NCI-H187 treated with DMSO at 0.1 percent for 48 hours (cell line): ENCODE measurements at places on chromosomes 5 and 9.

GRCh38 chr5:54214722-54215121 lies 95.7 kb downstream of the ARL15 start:
- DNase-seq = no peak

- DNase-seq = no peak
Measured at GRCh38 chr9:131885144-131885609, 145.3 kb upstream of the RAPGEF1 start.

- no peak for DNase-seq
Measured at GRCh38 chr5:78600687-78601414, 47.7 kb downstream of the LHFPL2 start.

- no peak for DNase-seq
Measured at GRCh38 chr5:122252319-122252718, 59.7 kb upstream of the SNCAIP start.

DNA sequence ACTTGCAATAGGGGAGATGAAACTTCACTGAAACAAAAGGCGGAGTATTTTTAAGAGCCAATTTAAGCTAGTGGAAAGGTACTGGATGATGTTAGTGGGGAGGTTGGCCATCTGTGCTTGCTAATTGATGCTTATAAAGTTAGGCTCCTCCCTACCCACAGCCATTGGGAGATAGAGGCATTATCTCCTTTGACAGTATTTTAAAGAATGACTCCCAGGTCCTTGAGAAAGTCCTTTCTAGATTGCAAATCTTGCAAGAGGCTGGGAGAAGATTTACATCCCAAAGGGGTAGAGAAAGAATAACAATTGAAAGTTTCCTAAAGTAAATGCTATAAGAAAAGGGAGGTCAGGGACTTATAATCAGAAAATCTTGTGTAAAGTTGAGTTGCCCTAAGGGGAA lies 282.6 kb downstream of the BRINP1 start:
- DNase-seq = no peak

GRCh38 chr5:2656206-2656605 lies 95.3 kb downstream of the IRX2 start:
- no peak for DNase-seq

DNA sequence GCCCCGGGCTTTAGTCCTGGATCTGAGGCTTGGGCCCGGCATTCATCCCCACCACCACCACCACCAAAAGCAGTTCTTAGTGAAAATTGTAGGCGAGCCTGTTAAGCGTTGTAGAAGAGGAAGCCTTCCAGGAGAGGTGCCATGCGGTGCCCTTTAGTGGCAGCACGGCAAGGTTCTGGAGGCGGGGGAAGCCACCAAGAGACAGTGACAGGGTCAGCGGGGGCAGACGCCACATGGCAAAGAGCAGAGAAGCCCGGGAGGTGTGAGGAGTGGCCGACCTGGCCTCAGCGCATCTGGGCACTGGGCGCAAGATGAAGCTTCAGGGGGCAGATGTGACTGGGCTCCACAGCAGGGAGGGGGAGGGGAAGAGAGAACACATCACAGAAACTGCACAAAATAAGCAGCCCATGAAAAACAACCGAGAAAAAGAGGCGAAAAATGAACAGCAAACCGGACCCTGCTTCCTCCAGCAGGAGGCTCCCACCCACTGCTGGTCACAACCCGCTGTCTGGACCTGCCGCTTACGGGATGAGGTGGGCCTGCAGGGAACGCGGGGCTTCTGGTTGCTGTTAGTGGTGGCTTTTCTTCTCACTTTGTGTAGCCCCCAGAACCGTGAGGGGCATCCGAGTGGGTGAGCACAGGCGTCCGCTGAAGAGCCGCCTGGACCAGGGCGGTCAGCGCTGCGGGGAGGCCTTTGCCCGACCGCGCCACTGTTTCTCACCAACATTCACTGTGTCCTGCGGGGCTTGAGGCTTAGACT lies 4.3 kb downstream of the LRRC14B start:
- no peak for DNase-seq

- DNase-seq = no peak
Measured at GRCh38 chr5:91651704-91652103, 268.6 kb upstream of the ARRDC3 start.

DNA sequence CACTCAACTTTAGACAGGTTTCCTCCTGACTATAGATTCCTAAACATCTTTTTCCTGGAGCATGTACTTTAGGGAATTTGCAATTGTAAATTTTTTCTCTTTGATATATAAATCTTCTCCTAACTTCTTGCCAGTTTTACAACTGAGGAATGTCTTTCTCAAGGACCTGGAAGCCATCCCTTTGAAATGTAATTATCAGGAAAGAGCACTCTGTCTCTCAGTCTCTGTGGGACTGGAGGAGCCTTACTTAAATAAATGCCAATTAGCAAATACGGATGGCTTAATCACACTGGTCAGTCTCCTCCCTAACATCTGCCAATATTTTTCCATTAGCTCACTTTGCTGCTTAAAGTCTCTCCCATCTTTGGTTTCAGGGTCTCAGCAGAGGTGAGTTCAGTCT lies 344.3 kb upstream of the ARRDC3 start:
- DNase-seq = no peak

DNA sequence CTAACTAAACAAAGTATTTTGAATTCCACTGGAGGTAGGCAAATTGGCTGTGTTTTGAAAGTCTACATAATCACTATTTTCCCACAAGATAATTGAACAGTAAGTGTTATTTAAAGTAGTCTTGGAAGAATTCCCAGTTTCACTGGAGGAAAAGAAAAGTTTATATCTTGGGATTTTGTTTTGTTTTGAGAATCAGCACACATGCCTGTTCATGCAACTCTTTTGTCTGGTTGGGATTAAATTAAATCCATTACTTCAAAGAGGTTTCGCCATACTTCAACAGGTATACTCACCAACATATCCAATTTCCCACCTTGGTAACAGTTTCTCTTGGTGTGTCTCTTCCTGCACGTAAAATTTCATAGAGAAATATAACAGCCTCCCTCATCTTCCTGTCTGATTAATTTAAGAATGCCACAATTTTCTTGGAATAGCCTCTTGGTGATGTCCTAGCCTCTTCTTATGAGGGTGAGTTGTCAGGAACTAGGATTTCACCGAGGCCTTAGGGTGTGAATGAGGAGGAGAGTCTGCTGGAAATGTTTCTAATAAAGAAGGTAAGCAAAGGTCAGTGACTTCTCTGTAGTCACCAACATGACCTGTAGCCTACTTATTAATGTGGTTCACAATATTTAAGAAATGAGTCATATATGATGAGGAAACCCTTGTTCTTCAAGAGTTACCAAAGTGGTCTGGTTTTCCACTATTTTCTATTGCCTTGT lies 48.1 kb downstream of the ITGA2 start:
- no peak for DNase-seq

- no peak for DNase-seq
Measured at GRCh38 chr9:115133649-115134048, 15.7 kb upstream of the TNC start.

DNA sequence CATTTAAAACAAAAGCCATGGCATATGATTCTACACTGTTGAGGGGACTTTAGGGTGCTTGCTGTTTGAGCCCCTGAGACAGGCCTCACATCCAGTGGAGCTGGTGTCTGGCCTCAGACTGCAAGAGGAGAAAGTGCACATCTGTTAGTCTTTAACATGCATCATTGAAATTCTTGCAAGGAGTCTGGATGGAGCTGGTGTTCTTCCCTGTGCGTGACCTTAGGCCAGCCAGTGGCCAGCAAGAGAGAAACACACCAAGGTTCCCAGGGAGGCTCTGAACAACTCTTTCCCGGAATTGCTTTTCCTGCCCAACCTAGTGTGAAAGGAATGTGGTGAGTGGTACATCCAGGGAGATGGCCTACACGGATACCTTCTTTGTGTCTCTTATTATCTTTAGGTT lies 282.8 kb upstream of the TNC start:
- no peak for DNase-seq

- DNase-seq = no peak
Measured at GRCh38 chr9:125549891-125550885, 156.8 kb downstream of the MAPKAP1 start.

DNA sequence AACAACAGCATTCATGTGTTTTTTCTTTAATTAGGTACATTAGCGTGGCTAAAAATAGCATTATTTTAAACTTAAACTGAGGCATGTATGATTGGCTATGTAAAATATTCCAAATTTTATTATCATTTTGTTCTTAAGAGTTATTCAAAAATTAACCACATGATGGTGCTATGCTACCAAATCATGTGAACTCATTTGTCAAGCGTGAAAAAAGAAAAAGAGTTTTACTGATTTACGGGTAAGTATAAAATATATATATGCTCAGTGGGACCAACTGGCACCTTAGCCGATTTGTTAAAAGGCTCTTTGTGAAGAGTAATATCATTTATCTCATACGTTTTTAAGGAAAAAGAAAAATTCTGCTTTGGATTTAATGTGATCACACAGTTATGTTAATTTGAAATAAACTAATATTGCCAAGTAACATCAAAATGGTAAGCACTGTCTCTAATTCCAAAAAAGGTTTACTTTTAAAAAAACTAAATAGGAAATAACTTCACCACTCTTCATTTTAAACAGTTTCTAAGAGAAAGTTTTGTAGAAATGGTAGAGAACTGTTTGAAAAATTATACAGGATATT lies 1042.3 kb downstream of the CDH12 start:
- DNase-seq = no peak

- no peak for DNase-seq
Measured at GRCh38 chr5:115840873-115841272, 492 bp downstream of the ATG12 start.

- no peak for DNase-seq
Measured at GRCh38 chr5:61771808-61772207, 439.8 kb downstream of the ZSWIM6 start.

DNA sequence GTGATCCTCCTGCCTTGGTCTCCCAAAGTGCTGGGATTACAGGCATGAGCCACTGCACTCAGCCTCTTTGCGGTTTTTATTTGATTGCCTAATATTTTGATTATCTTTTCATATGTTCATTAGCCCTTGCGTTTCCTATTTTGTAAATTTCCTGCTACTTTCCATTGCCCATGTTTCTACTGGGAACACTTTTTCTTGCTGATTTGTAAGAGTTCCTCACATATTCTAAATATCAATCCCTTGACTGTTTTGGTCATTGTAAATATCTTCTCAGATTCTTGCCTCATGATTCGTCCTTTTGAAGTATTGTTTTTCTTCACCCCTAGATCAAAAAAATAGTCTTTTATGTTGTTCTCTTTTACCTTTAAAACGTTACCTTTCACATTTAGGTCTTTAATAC lies 37.9 kb upstream of the TTC1 start:
- no peak for DNase-seq

- DNase-seq = no peak
Measured at GRCh38 chr5:123209502-123210027, 120.5 kb downstream of the PRDM6 start.

DNA sequence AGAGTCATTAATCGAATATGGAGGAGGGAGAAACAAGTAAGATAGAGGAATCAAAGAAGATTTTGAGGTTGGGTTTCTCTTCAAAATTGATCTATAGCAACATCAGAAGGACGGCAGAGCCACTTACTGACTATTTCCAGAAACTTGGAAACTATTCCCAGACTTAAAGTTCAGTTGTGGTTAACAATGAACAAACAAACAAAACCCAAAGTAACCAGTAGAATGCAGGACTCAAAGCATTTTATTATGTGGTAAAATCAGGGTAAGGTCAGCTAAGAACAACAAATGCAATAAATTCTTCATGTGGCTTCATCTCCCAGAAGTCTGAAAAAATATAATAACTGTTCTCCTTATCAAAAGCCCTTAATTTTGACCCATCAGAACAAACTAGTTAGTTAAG lies 54.9 kb upstream of the OSMR start:
- no peak for DNase-seq

DNA sequence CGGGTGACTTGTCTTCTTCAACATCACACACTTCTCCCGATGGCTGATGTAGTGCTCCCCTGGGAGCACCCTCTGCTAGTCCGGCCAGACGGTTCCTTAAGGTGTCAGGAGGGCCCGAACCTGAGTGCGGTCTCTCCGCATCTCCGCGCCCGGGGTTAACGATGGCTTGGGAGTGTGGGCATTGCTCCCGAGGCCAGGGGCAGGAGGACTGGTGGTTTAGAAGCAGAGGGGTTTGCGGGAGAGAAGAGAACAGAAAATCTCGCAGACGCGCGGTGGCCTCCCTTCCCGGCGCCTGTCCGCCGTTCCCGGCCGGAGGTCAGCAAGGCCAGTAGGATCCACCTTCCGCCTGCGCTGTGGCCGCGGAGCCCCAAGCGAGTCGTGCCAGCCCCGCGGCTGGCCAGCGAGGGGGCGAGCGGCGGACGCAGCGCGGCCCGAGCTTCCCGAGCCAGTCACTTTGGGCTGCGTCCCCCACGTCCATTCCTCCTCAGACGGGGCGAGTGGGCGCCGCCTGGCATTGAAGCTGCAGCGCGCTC lies 700 bp downstream of the CDO1 start:
- no peak for DNase-seq

DNA sequence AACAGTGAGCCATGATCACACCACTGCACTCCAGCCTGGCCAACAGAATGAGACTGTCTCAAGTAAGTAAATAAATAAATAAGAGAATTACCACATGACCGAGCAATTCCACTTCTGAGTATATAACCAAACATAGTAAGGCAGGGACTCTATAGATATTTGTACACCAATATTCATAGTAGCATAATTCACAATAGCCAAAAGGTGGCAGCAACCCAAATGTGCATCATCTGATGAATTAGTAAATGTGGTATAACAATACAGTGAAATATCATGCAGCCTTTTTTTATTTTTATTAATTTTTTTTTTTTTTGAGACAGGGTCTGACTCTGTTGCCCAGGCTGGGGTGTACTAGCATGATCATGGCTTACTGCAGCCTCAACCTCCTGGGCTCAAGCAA lies 33.1 kb downstream of the ALDH7A1 start:
- no peak for DNase-seq

GRCh38 chr9:129347316-129348120 lies 169.5 kb upstream of the IER5L start:
- DNase-seq = no peak

GRCh38 chr5:1551426-1552301 lies 27.9 kb upstream of the LPCAT1 start:
- no peak for DNase-seq

DNA sequence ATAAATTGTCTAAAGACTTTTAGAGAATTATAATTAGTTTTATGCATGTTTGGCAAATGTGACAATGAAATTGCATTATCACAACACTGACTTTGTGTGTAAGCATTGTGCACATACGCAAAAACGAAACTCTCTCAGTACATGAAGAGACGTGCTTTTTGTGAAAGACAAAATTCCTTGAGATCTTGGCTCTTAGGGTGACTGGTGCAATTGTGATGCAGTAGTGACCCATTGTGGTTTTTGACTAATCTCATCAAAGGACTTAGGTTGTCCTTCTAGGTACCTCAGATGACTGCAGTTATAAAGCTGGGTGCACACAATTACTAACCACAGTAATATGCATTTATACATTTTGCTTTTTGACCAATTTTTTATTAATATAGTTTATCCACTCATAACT lies 25.3 kb upstream of the TYRP1 start:
- no peak for DNase-seq
